Activated naive CD8-positive, alpha-beta T cell treated with anti-CD3 and anti-CD28 coated beads, Interleukin-2, amount 50 U/mL, for 24 hours (primary cell): ENCODE measurements at places on chromosomes 2 and 18.
A peak's percentile ranks its signal among the peaks of the same experiment; 100 is the strongest.

DNA sequence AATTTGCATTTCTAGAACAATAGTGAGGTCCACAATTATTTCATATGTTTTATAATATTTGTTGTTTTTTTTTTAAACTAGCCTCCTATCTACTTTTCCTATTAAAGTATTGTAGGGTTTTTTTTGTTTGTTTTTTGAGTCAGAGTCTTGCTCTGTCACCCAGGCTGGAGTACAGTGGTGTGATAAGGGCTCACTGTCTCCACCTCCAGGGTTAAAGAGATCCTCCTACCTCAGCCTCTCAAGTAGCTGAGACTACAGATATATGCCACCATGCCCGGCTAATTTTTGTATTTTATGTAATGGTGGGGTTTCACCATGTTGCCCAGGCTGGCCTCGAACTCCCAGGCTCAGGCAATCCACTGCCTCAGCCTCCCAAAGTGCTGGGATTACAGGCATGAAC lies 122.5 kb downstream of the SLC39A10 start:
- no peak for DNase-seq

GRCh38 chr2:225742487-225742886 lies 343.0 kb downstream of the NYAP2 start:
- DNase-seq, result no peak

DNA sequence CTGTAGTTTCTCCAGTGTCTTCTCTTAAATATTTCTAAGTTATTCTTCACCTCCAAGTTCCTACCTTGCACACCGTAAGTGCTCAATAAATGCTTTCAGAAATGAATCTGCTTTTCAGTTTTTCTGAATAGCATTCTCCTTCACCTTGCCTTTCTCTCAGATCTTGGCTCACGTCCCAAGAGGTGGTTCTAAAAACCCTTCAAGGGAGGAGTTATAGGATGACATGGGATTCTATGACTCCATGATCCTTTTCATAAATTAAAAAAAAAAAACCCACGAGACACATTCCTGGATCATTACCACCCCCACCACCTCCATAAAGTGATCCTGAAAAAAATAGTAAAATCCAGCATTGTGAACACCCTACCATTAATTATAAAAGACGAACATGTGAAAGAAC lies 11.7 kb downstream of the KCTD1 start:
- DNase-seq, result no peak

DNA sequence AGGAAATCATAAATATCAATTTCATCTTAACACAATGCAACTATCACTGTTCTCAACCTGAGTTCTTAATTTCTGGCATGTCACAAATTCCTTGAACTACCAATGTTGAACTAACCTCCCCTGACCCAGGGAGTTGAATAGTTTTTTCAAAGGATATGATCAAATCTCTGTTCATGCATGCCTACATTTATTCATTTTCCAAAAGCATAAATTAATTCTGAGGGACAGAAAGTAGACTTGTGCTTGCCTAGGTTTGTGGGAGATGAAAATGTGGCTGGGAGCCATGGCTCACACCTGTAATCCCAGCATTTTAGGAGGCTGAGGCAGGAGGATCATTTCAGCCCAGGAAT lies 175.7 kb downstream of the TGIF1 start:
- DNase-seq, result no peak

- no peak for DNase-seq
Observed at GRCh38 chr2:20501974-20502373, 55.1 kb downstream of the RHOB start.

DNA sequence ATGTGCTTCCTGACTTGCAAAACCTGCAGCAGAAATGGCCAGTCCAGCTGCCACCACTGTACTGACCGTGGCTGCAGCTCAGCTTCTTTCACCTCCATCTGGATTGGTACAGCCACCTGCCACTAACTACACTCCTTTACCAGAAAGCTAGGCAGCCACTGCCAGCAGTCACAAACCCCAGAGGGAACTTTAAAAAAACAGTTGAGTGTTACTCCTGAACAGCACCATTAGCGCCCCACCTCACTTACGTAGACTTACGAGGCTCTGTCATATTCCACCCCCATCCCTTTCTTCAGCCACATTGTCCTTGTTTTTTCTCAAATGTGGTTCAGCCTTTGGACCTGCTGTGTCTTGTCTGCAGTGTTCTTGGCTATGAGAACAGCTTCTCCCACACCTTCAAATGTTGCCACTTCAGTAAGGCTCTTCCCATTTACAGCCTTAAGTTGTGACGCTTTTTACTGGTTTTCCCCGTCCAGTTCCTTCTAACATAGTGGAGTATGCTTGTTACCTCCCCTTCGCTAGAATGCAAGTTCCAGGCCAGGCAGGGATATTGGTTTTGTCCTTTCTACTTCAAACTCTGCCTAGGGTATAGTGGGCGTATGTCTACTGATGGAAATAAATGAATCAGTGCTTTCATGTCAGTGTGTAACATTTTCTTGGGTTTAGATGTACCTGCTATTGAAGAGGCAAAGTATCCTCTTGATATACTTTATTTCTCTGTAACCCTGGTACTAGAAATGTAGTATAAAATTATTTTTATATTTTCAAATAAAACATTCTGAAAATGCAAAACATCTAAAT lies 17.0 kb downstream of the HNRNPA3 start:
- DNase-seq, result no peak

DNA sequence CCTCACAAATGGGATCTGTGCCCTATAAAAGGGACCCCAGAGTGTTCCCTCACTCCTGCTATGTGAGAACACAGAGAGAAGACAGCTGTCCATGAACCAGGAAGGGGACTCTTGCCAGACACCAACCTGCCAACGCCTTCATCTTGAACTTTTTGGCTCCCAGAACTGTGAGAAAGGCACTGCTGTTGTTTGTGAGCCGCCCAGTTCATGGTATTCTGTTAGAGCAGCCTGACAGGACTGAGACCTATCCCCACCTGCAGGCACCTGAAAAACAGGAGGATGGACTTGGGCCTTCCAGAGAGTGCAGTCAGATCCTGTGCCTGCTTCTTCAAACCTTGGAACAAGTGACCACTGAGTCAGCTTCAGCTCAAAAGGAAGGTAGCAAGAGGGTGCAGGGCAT lies 51.4 kb downstream of the CRACDL start:
- no peak for DNase-seq

DNA sequence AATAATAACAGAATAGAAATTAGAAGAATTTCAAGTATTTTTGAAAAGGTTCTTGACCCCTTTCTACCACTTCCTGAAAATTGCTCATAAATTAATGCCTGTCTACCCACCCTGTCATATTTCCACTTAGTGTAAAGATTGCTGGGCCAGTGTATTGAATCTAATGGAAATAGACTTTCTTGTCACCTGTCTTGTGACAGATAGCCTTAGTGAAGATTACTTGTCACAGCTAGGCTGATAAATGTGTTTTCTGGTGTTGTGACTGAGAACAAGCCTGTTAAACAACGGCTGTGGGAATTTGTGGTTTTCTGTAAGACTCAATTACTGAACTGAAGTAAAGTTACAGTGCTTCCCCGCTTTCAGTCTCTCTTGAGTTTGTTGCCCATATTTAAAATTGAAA lies 37.0 kb downstream of the PIK3C3 start:
- no peak for DNase-seq

DNA sequence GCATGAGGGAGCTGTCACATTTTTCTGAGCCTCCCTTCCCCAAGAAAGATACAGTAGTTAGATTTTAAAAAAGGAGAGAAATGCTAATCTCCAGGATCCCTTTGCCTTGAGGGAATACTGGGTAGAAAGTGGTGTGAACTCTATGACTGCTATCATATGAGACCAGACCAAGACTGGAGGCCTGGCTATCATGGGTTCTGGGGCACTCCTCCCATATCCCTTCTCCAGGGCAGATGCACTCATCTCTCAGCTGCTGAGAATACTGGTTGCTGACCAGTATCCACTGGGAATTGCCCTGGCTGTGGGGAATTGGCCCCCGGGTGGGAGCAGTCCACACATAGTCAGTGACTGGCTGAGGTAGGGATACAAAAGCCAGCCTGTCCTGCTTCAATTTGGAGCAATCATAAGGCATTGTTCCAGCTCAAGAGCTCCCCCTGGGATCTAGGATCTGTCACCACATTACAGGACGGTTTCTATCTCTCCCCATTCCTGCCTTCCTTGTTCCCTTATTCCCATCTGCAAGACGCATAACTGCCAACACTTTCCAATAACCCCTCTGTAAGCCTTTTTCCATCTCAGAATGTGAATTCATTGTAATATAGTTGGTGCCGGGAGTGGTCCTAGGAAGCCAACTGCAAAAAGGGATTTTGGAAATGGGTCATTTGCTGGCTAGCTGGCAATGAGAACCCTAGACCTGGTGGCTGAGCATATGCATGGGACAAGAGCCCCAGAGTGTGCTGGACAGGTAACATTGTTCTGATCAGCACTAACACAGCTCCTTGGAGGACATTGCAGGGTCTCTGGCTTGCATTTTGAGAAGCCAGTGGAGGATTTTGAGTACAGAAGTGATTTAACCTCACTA lies 35.4 kb upstream of the REEP1 start:
- peak; percentile 20 for DNase-seq

GRCh38 chr2:73746015-73746876 lies 9.1 kb upstream of the TPRKB start:
- no peak for DNase-seq

DNA sequence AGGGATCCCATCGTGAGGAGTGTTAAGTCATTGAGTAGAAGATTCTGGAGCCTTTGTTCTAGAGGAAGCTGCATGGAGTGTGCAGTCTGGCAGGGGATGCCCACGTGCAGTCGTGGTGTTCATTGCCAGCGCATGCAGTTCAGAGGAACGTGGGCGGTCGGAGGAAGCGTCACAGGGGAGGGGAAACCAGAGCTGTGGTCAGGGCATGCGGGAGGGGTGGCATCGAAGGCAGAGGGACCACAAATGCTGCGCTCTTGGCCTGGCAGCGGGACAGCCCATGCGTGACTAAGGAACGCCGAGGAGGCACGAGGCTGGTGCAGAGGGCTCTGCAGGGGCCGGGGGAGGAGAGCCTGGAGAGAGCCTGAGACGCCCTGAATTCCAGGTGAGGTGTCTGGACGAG lies 141.1 kb downstream of the KLHL29 start:
- peak; percentile 39 for DNase-seq

DNA sequence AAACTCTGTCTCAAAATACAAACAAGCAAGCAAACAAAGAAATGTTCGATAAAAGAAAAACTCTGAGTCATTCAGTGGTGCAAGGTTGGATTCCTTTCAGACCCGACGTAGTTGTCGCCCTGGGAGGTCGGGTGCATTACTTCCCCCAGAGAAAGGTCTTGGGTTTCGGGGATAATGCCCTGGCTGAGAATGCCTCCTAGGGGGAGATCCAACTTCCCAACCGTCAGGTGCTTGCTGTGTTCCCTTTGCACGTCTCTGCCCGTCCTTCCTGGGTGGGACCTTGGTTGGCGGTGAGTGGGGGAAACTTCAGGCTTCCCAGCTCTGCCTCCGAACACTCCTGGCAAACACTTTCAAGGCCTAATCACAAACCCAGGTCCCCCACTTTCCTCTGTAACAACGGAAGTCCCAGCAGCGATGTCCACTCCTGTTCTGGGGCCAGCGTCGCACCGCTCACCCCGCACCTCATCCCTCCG lies 609 bp downstream of the TPGS2 start:
- peak; percentile 21 for DNase-seq

DNA sequence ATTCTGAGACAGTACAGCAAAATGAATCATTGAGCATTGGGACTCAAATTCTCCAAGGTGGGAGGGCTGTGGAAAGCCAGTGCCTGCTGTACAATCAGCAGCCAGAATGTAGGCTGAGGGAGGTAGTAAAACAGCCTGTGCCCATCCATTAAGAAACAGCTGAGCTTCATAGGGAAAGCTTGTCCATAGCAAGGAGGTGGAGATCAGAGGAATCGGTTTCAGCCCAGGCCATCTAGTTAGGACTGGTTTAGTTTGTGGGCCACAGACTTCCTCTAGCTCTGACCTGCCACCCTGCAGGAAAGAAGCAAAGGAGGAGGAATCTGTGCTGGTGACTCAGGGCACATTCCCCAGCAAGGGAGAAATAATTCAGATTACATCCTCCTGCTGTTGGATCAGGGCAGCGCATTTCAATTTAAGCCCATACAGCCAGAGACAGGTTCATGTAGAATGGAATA lies 333.4 kb downstream of the SETBP1 start:
- no peak for DNase-seq

DNA sequence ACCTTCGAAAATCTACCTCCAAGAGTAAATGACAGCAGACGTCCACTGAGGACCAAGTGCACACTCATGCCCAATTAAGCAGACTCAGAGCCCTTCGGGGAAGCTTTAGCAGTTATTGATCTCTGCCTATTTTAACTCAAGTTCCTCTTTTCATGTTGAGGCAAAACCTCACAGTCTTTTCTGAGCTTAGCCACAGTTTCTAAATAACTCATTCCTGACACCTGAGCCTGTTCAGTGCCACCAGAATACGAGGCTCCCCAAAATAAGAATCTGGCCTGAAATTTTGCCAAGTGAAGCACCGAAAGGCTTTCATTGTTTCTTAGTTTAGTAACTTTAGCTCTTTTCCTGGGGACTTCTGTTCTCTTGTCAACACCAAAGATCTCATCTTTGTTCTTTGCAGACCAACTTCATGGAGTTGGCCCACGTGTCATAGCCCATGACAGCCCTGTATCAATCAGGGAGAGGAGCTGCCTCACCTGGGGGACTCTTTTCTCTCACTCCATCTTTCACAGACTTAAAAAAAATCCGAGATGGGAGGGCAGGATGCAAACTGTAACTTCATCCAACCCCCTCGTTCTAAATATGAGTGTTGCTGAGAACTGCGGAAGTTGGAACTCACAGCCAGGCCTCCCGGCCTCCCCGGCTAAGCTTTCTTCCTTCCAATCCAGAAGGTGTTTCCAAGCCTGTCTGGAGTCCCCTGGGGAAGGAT lies 22.2 kb downstream of the INPP5D start:
- no peak for DNase-seq

DNA sequence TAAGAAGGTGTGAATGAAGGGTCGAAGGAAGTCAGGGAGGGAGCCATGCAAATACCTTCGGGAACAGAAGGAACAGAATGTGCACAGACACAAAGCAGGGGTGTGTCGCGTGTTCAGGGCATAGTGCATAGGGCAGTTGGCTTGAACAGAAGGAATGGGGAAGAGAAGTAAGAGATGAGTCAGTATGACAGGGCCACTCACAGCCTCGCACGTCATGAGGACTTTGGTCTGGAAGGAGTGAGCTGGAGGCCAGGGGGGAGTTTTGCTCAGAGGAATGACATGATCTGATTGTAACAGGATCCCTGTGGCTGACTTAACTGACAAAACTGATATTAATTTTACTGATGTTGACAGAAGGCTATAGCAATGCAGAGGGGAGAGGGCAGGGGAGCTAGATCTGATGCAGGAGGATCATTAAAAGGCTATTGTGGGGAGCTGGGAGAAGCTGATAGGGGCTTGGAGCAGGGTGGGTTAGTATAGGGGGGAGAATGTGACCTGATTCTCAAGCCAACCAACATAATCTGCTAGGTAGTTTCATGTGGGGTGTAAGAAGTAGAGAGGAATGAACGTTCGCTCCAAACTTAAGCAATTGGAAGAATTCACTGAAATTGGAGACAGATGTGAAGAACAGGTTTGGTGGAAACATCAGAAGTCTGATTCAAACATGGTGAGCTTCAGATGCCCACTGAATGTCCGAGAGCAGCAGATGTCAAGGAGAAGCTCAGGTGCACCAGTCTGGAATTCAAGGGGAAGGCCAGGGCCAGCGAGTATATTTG lies 60.4 kb upstream of the COPS8 start:
- DNase-seq, result no peak
